Stimulated activated effector memory CD8-positive, alpha-beta T cell treated with anti-CD3 and anti-CD28 coated beads, Interleukin-12 subunit alpha, Interleukin-12 subunit beta, amount 100 ng/mL, for 72 hours (primary cell): ENCODE measurements at places on chromosomes 1 and 21.
A peak's percentile ranks its signal among the peaks of the same experiment; 100 is the strongest.

DNA sequence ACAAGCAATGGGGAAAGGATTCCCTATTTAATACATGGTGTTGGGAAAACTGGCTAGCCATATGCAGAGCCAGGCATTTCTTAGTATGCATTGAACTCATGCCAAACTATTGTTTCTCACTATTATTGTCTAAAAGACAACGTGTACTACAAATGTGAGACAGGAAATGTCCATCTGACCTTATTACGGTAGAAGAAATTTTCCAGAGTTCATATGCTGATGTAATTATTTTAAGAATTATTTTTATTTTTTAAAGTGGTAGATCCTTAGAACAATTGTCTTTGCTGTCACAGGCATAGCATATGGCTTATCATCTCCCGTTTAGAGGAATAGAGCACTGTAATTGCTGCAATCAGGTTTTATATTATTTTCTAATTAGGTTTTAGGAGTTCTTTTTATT lies 75.2 kb upstream of the S1PR1 start:
- DNase-seq = no peak

DNA sequence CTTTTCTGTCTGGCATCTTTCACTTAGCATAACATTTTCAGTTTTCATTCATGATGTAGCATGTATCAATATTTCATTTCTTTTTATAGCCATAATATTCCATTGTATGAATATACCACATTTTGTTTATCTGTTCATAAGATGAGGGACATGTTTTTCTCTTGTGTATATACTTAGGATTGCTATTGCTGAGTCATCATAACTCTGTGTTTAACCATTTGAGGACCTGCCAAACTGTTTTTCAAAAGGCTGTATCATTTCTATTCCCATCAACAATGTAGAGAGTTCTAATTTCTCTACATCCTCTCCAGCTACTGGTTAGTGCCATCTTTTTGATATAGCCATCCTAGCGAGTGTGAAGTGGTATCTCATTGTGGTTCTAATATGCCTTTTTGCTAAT lies 26.2 kb downstream of the MPZL1 start:
- DNase-seq = no peak

DNA sequence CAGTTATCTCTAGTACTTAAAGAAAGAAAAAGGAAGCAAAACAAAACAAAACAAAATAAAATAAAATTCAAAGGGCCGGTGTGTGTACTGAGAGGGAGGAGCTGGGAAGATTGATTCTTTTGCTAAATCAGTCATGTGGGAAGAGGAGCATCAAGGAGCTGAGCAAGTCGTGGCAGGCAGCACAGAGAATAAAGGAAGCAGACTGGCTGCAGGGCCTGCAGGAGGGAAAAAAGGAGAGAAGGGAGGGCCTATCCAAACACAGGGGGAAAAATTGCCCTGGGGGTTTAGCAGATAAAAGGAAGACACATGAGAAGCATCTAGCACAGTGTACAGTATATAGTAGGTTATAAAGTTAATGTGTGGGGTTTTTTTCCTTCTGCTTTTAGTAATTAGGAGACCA lies 27.6 kb downstream of the AGO4 start:
- DNase-seq = no peak

GRCh38 chr1:216923601-216924000 lies 200.4 kb upstream of the ESRRG start:
- no peak for DNase-seq

DNA sequence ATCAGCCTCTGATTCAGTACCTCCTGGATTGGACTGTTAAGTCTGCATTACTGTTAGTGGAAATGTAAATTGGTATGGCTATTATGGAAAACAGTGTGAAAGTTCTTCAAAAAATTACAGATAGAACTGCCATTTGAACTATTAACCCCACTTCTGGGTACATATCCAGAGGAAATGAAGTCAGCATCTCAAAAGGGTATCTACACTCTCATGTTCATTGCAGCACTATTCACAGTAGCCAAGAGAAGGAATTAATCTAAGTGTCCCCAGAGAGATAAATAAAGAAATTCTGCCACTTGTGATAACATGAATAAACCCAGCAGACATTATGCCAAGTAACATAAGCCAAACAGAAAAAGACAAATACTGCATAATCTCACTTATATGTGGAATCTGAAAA lies 676.0 kb downstream of the PLA2G4A start:
- no peak for DNase-seq

- no peak for DNase-seq
Observed at GRCh38 chr1:74427681-74428080, 84.7 kb downstream of the LRRC53 start.

DNA sequence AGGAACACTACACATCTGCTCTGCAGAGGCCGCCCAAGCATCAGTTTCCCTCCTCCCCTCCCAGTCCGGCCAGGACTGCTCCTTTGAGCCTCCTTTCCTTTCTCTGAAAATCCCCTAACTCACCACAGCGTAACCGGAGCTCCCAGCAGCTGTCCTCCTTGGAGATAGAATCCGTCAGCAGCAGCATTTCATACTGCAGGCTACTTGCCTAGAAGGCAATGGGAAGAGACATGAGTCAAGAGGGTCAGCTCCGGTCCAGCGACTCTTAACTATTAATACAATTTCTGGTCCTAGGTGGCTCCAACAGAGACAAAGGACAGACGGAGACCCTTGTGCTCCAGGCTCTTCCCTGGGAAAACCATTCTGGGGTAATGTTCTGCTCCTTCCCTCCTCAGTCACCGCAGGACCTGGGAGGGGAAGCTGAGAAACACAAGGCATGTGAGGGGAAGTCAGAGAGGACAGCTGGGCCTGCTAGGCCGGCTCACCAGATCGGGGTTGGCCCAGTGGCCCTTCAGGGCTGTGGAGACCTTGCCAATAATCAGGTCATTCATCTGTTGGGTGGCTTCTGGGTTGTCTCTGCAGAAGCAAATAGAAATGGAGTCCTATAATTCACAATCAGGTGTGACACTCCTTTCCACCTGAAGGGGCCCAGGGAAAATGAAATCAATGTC lies 99.7 kb downstream of the UBR4 start:
- no peak for DNase-seq

DNA sequence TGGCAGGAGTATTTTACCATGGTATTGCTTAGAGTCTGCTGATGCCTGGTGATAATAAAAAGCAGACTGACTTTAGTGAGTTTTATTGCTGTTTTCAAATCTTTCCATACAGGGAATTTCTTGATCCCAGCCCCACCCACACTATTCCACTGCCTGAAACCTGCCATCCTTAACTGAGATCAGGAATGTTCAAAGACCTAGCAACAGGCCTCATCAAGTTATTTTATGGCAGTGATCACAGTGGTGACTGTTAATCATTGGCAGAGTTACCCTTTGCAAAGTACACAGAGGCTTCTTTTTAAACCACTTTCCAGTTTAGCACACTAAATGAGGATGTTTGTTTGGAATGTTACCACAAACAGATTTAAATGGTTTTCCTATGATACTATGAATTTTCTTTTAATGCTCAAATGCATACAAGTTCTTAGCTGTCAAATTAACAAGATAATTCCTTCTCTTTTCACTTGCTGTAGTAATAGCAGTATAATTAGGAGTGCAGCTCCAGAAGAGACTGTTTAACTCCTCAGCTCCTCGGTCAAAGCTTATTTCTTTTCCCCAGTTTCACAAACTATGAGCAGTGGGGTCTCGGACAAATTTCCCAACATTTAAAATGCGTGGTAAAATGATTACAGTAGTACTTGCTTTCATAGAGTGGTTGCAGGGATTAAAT lies 69.9 kb upstream of the USP25 start:
- DNase-seq = no peak

GRCh38 chr1:160260406-160261382 lies 1.7 kb downstream of the DCAF8 start:
- DNase-seq = no peak

DNA sequence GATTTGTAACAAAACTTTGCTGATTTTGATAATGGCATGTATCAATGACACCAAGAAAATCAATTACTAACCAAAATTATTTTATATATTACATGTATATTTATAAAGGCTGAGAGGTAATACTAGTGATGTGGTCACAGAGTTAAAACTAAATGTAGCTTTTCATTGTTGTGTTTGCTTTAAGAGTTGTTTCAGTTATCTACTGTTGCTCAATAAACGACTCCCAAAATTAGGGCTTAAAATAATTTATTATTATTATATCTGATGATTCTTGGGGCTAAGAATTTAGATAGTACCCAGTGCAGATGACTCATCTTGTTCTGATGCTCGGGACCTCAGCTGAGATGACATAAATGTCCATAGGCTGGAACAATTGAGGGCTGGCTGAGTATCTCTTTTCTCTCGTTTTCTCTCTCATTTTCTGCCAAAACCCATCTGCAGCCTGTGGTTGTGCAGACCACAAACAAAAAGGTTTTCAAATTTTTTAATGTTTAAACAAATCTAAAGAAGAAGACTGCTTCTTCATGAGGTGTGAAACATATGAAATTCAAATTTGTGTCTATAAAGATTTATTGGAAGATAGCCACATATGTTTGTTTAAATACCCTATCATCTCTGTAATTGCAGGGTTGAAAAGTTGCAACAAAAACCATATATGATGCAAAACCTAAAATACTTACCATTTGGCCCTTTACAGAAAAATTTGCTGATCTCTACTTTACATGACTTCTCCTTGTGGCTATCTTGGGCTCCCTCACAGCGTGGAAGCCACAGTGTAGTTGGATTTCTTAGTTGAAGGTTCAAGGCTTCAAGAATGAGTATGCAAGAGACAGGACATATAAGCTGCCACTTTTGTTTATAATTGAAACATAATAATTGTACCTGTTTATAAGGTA lies 14.8 kb upstream of the PTPRC start:
- DNase-seq = no peak

GRCh38 chr21:17848228-17848627 lies 29.1 kb upstream of the C21orf91 start:
- peak; percentile 54 for DNase-seq

- no peak for DNase-seq
Observed at GRCh38 chr1:14704846-14705245, 106.4 kb downstream of the KAZN start.

- DNase-seq = no peak
Observed at GRCh38 chr1:112599477-112599876, 19.5 kb downstream of the ST7L start.

DNA sequence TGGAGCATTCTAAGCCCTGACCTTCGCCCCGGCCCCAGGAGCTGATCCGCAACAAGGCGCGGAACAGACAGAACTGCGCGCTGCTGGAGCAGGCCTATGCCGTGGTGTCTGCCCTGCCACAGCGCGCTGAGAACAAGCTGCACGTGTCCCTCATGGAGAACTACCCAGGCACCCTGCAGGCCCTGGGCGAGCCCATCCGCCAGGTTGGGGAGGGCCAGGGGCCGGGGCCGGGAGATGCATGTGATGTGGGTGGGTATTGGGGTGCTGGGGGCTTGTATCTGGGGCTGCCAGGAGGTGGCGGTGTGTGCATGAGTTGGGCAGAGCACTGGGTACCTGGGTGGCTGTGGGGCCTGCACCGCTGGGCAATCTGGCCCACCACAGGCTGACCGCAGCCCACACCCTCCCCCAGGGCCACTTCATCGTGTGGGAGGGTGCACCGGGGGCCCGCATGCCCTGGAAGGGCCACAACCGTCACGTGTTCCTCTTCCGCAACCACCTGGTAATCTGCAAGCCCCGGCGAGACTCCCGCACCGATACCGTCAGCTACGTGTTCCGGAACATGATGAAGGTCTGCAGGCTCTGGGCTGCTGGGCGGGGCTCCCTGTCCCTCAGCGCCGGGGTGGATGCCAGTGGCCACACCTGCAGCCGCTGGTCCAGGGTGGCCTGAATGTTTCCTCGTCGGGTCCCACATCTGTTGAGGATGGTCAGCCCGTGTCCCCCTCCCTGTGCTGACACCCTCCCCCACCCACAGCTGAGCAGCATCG lies 65.8 kb downstream of the TRIM11 start:
- DNase-seq = no peak

DNA sequence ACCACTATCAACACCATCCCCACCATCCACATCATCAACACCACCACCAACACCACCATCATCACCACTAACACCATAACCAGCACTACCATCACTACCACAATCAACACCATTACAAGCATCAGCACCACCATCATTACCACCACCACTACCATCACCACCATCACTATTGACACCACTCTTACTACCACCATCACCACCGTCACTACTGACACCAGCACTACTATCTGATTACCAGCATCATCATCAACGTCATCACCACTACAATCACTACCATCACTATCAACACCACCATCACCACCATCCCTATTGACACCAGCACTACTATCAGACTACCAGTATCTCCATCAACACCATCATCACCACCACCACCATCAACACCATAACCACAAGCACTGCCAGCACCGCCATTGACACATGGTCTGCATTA lies 106.1 kb upstream of the RUNX3 start:
- DNase-seq = no peak

GRCh38 chr21:16372586-16372985 lies 642.8 kb downstream of the USP25 start:
- DNase-seq = no peak

DNA sequence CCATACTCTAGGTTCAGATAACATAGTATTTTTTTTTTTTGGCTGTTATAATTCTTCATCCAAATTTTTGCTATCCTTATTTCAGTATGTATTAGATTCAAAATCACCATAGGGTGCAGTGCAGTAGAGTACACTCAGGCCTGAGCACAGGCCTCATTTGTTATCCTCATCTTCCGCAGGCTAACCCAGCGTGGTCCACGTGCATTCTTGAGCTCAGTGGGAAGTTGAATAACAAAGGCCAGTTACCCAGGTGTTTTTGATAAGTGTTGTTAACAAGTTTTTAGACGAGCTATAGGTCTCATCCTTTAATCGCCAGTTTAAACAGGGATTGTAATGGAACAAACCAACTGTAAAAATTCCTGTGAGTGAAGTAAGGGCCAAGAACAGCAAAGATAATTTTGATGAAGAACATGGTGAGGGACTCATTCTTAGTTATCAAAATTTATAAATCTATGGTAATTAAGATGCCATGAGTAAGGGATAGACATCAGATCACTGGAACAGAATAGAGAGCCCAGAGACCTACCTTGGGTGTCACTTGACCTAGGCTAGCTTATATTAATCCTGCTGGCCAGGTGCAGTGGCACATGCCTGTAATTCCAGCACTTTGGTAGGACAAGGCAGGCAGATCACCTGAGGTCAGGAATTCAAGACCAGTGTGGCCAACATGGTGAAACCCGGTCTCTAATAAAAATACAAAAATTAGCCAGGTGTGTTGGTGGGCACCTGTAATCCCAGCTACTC lies 22.0 kb downstream of the FLVCR1 start:
- DNase-seq = no peak

DNA sequence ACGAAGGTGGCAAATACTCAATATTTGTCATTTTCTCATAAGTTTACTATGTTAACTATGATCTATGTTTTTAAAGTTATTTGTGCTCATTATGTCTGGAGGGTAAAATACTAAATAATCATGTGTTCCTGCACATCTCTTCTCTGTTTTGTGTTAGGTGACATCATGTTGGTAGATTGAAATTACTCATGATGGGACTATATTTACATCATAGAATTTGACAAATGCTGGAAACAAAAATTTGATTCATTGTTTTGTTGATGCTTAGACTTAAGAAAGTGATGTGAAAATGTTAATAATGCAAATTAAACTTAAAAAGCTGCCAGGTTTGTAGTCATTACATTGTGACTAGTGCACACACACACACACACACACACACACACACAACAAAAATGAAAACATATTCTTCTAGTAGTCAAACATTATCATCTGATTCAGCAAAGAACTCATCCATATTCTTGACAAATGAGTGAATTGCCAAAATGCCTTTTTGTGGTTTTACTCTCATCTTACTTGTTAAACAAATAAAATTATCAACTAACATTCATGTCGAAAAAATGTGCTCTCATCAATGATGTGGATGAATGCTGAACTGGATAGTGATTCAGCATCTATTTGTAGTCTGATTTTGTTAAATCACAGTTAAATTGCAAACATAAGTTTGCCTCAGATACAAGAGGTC lies 870.7 kb downstream of the BRINP3 start:
- no peak for DNase-seq

GRCh38 chr21:37219761-37220432 lies 47.2 kb downstream of the VPS26C start:
- DNase-seq = no peak
